ENCODE measurements at places on chromosomes 16 and 17. TPM values are rescaled to one million over a fixed set of nuclear protein-coding genes. Genes with fewer than 3 reads are reported as not detected.

SPNS2 gene
- total RNA-seq: 6.4 TPM

RAP1GAP2 gene
- 6.6 TPM for total RNA-seq

HID1 gene
- 6.6 TPM for total RNA-seq

TMEM100 gene
- 2.1 TPM for total RNA-seq

GPRC5C gene
- 63.7 TPM for total RNA-seq

TPSB2 gene
- not detected for total RNA-seq
